Gastrocnemius medialis (tissue), 4 donors: ENCODE measurements at places on chromosomes 1 and 21.

- no peak for DNase-seq
Measured at GRCh38 chr1:17567582-17567981, 28.1 kb downstream of the ARHGEF10L start.

DNA sequence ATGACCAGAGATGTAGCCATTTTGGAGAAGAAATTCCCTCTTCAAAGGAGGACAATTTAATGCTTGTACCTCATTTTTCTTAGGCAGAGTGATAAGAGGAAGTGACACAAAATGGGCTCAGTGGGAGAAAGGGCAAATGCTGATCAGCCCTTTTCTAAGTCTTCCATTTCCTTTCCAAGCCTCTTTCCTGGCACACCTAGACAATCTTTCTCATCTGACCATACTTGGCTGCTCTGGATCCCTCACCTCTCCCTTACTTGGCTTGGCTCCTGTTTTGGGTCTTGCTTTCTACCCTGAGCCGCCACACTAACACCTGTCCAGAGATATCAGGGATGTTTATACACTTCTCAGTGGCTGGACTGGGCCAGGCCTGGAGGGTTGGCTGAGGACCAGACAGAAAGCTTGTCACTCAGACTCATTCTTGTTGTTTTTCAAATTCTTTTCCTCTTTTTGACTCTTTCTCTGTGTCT is 13.1 kb downstream of the TXNIP start:
- peak; percentile 95 for DNase-seq

DNA sequence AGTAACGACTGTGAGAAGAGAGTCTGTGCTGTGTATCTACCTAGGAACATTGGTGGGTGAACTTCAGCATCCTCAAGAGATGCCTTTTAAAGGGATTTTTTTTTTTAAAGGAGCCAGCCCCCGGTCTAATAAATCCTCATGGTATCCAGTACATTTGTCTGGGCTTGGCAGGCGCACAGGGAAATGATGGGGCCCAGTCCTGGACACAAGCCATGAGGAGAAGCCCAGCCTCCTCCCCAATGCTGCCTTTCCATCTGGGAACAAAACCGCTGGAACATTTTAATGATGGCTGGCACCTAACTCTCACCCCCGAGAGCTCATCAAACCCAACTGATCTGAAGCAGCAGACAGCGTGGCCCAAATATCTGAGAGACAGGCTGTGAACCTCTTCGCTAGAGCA is 64.2 kb downstream of the ACOT7 start:
- no peak for DNase-seq

DNA sequence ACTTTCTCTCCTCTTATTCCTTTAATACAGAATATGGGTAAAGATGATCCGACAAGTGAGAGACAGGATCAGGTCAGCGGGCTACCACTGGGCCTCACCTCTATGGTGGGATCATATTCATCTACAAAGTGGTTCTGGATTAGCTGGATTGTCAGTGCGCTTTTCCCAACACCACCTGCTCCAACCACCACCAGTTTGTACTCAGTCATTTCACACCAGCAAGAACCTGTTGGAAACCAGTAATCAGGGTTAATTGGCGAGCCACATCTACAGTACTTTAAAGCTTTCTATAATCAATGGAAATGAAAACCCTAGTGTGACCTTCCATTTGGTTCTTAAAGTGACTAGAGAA is 643 bp downstream of the NRAS start:
- no peak for DNase-seq

- DNase-seq, result no peak
Measured at GRCh38 chr1:36157115-36157903, 1.3 kb downstream of the MAP7D1 start.

DNA sequence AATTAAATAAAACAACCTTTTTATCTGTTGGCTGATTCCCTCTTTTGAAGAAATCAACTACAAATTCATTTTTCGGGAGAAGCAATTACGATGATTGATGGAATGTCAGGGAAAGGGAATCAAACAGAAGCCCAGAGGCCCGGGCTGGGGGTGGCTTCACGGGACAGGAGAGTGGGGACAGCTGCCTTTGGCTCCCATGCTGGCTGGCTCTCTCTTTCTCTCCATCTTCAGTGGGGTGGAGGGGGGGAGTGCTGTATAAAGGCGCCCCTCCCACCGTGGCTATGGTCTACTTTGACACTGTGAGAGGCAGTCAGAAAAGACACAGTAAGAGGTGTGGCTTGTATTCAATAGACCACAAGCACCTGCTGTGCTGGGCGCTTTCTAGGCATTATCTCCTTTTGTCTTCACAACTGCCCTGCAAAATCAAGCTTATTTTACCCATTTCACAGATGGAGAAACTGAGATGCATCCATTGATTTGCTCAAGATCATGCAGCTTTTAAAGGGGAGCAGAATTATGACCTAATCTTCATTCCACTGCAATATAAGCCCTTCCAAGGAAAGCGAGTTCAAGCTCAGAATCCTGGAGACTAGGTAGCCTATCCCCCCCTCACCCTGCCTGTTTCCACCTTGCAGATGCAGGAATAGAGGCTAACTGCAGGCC is 92.9 kb downstream of the GRIK3 start:
- no peak for DNase-seq

DNA sequence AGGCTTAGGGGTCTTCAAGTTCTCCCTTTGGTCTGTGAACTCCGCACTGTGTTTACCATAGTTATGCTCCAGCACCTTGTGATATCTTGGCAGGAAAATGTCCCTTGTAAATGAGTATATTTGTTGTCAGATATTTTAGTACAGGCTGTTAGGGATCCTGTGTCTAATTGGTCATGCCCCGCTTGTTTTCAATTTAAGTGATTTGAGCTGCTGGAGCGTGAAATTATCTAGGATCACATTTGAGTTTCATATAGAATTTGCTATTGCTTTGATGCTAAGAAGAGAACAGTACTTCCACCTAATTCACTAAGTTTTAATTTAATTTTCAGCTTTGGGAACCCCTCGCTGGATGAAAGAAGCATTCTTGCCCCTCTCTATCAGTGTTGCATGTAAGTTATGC is 15.4 kb upstream of the TOR3A start:
- no peak for DNase-seq

DNA sequence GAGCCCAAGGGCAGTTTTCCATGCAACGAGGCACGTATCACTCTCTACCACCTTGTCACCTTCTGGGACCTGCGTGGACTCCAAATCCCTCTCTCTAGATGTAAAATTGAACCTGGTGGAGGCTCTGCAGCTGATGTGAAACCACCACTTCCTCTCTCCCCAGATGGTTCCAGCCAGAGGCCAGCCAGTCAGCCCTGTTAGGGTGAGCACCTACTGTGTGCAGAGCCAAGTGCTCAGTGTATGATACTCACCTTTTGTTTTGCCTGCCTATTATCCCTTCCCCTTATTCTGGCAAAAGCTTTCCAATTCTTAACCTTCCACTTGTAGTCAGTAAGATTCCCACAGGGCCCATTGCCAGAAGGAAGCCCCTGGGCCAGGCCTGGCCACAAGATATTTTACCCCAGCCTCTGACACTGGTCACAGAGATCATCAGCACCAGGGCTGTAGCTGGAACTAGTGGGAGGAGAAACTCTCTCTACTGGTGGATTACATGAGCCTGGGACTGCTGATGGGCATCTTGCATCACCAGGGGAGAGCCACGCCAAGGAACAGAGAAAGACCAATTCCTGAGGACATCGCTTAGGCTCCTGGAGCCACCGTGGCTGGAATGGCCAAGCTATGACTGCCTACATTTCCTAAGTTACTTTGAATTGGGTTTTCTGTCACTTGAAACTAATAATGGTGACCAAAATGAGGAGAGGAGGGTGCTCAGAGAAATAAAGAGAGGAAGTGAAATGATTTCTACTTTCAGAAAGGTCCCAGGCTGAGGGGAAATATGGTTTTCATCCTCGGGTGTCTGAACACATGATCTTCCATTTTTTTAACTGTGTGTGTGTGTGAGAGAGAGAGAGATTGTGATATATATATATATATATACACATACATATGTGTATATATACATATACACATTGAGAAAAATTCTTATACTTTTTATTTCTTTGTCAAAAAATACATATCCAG is 26.6 kb upstream of the RD3 start:
- no peak for DNase-seq

- DNase-seq, result no peak
Measured at GRCh38 chr1:161128591-161129420, 3.7 kb downstream of the DEDD start.

GRCh38 chr1:115524236-115524635 is 117.5 kb upstream of the VANGL1 start:
- no peak for DNase-seq

DNA sequence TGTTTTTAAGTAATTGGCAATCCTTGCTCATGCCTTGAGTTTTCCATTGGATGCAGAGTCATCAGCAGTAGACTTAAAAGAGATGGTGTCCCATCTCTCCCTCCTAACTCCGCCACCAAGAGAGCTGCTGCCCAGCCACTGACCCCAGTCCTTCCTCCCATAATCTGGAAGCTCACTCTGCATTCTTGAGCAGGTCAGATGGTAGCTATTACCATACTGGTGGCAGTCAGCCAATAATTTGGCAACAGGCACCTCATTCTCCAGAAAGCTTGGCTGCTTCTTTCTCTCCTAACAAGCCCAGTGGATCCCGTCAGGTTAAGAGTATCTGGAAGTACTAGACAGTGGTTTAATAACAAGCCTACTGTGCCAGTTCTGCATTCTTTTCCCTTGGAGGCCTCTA is 272.1 kb downstream of the ZNF648 start:
- DNase-seq, result no peak

GRCh38 chr21:41598561-41599431 is 90.8 kb upstream of the TMPRSS2 start:
- DNase-seq, result no peak

- no peak for DNase-seq
Measured at GRCh38 chr1:12164210-12164609, 2.6 kb upstream of the TNFRSF1B start.

DNA sequence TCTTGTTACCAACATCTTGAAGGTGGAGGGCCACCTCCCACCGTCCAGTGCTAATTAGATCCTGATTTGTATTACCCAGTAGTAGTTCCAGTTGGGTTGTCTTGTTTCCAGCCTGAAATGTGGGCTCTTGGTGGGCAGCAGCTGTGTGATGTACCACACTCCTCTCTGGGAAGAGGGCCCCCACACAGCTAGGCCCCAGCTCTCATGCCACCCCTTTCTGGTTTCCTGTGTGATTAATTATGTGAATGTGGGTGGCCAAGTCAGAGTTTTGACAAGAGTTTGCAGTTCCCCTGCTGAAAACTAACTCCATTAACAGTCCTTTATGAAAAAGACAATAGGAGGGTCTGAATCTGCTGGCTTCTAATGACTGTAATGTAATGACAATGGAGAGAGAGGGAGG is 3.8 kb downstream of the HMGB4 start:
- DNase-seq, result no peak

GRCh38 chr1:6247651-6248050 is 3.7 kb downstream of the HES3 start:
- DNase-seq, result no peak

GRCh38 chr1:62746086-62746808 is 37.7 kb upstream of the ATG4C start:
- no peak for DNase-seq

- DNase-seq, result no peak
Measured at GRCh38 chr1:32867151-32867550, 3.6 kb downstream of the FNDC5 start.

DNA sequence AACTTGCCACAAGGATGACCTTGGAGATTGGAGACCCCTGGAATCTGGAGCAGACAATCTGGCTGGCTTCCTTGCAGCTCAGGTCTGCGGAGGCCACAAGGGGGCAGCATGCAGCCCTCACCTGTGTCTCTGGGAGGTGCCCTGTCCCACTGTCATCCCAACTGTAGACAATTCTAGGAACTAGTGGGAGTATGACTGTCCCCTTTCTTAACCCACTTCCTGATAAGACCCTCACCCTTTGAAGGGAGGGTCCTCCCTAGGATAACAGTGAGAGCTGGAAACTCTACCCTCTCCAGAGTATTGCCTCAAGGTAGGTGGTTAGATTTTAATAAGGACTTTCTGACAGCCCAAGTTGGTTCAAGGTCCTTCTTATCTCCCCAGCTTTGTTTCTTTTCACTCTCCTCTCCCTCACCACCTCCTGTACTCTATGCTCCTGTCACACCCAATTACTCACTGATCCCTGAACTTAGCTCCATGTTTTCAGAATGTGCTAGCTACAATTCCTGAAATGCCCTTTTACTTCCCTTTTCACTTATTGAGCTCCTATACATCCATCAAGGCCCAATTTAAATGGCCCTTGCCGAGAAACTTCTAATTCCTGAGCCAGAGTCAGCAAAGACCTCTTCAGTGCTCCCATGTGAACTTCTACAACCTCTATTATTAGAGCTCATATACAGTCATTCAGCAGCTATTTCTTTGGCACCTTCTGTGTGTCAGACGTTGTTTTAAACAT is 9.2 kb upstream of the KCNQ4 start:
- peak; percentile 26 for DNase-seq

GRCh38 chr1:44422161-44422560 is 17.1 kb downstream of the RNF220 start:
- DNase-seq, result no peak

- no peak for DNase-seq
Measured at GRCh38 chr21:45485686-45486442, 56.4 kb downstream of the SLC19A1 start.

DNA sequence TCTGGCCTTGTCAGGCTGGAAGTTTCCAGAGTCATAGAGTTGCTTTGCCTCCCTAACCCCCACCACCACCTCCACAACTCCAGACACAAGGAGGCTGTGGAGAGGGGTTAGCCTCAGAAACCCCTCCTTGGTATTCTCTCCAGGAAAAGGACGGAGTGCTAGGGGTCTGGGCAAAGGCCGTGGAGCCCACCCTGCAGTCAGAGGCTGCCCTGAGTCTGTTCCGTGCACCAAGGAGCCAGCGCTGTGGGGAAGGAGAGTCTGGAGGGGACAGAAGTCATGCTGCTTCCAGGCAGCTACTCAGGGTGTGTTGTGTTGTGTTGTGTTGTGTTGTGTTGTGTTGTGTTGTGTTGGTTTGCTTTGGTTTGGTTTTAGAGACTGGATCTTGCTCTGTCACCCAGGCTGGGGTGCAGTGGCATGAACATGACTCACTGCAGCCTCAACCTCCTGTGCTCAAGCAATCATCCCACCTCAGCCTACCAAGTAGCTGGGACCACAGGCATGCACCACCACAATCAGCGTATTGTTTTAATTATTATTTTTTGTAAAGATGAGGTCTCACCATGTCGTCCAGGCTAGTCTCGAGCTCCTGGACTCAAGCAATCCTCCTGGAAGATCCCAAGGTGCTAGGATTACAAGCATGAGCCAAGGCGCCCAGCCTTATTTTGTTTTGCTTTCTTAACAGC is 122.2 kb upstream of the TMEM51 start:
- no peak for DNase-seq

GRCh38 chr1:17207966-17208418 is 3.1 kb downstream of the PADI1 start:
- DNase-seq, result no peak

DNA sequence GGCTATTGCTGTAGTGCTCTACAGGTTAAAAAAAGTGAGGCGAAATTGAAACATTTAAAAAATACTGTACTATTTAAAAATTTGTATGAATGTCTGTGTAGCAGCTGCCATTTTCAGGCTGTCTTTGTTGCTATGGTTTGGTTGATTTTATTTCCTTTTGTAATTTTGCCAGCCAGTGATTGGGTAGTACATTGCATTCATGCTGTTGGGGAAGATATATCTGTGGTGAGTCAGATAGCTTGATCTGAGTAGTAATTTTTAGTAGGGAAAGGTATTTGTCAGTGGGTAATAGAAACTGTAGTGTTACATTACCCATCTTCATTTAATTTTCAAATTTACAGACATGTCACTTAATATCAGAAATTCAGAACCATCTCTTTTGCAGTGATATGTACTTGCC is 15.0 kb downstream of the NFIA start:
- DNase-seq, result no peak
